T1000 (cell line): ENCODE measurements at places on chromosomes 6 and 20.
A peak's percentile ranks its signal among the peaks of the same experiment; 100 is the strongest.

- DNase-seq, result no peak
These were observed 151.7 kb downstream of the SOD2 start for GRCh38 chr6:159541296-159541695.

DNA sequence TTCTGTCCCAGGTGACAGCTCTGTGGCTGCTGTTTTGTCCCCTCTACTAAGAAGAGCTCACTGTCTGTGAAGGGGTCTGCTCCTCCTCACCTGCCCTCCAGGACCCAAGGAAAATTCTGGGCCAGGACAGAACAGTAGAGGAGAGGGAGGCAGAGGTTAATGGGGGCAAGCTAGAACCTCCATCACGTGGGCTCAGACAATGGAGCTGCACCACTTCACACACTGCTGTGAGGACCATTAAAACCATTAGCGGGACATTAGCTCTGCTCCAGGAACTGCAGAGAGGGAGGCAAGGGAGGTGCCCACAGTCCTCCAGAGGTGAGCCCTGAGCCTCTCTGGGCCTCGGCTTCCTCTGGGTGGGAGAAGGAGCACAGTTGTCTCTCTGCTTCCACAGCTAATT is 78.4 kb downstream of the NOL4L start:
- DNase-seq, result no peak

DNA sequence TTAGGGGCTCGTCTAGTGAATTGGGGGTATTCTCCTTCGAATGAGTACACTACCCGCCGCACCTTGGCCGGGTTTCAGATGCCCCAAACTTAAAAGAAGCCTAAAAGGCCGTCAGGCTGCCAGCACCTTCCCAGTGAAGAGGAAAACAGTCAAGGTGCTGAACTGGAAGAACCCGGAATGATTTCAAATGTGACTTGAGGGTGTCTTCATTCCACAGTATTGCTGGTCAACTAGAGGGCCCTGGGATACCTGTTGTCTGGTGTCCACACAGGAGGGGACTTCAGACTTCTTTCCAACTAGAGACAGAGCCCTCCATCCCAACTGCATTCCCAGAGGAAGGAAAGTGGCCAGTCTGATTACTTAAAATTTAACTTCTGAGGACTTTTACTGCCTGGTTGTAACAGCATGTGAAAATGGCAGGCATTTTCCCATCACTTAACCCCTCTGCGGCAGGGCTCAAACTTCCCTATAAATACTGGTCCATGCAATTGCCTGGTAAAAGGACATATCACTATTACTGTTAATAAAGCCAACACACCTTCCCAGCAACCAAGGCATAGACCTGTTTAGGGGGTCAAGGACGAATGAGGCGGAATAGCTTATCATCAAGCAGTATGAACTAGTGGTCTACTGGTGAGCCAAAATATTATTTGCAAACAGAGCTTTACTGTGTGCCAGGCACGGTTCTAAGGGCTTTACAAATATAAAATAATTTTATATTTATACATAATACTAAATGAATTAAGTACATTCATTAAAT is 651 bp upstream of the SAMHD1 start:
- no peak for DNase-seq

GRCh38 chr6:56420296-56420695 is 172.9 kb upstream of the COL21A1 start:
- DNase-seq, result no peak

DNA sequence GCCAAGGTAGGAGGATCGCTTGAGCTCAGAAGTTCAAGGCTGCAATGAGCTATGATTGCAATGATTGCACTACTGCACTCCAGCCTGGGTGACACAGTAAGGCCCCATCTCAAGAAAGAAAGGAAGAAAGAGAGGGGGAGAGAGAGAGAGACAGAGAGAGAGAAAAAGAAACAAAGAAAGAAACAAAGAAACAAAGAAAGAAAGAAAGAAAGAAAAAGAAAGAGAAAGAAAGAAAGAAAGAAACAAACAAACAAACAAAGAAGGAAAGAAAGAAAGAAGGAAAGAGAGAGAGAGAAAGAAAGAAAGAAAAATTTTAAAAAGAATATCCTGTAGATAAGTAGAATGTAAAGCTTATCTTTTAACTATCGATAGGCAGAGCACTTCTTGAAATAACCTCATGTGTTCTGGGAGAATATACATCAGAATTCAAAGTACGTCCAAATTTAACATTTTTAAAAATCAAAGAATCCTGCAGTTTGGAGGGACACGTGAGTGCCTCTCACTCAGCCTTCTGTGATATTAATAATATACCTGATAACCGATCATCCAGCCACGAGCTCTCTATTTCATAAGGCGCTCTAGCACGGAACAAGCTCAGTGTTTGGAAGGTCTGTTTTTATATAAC is 25.2 kb downstream of the MYLK4 start:
- DNase-seq, result no peak

- DNase-seq, result no peak
These were observed 48.8 kb downstream of the PRL start for GRCh38 chr6:22247916-22248482.

DNA sequence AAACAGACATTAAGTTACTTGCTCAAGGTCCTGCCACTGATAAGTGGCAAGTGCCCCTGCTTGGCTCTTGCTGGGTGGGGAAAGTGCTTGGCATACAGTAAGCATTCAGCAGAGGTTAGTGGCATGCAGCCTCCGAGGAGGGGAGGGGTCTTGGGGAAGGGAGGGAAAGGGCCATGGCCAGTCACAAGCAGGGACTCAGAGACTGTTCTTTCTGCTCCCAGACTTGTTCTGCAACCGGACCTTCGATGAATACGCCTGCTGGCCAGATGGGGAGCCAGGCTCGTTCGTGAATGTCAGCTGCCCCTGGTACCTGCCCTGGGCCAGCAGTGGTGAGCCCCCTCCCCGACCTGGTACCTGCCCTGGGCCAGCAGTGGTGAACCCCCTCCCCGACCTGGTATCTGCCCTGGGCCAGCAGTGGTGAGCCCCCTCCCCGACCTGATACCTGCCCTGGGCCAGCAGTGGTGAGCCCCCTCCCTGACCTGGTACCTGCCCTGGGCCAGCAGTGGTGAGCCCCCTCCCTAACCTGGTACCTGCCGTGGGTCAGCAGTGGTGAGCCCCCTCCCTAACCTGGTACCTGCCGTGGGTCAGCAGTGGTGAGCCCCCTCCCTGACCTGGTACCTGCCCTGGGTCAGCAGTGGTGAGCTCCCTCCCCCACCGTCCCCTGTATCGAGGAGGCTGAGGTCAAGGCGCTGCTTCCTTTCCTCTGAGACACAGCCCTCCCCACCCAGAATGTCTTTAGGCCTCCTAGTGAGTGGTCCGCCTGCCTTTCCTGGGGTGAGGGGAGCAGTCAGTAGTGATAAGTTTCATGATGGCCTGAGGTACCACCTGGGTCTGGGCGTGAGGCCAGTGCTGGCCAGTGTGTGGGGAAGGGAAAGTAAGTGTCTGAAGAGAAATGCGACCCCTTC is 8.9 kb downstream of the GLP1R start:
- DNase-seq, result no peak

- no peak for DNase-seq
These were observed 36.3 kb downstream of the PLEKHG1 start for GRCh38 chr6:150635906-150636514.

DNA sequence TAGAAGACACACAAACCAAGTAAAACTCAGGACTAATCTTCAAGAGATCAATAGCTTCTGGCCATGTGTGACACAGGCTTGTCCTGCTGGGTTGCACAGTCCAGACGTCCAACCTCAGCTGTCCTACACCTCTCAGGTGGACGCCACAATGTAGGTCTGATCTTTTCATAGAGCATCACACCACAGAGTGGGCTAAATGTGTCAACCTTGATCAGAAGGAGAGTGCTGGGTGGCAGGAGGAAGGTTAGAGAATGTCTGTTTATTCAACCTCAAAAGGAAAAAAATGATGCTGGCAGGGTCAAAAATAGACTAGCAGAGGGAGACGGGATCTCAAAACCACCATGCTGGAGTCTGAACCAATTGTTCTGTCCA is 41.7 kb downstream of the GFOD1 start:
- no peak for DNase-seq

GRCh38 chr6:56992703-56993102 is 37.8 kb downstream of the BEND6 start:
- DNase-seq, result no peak

GRCh38 chr20:20369250-20370093 is 1.6 kb downstream of the INSM1 start:
- no peak for DNase-seq

GRCh38 chr20:33165416-33166055 is 2.4 kb upstream of the BPIFA2 start:
- no peak for DNase-seq

DNA sequence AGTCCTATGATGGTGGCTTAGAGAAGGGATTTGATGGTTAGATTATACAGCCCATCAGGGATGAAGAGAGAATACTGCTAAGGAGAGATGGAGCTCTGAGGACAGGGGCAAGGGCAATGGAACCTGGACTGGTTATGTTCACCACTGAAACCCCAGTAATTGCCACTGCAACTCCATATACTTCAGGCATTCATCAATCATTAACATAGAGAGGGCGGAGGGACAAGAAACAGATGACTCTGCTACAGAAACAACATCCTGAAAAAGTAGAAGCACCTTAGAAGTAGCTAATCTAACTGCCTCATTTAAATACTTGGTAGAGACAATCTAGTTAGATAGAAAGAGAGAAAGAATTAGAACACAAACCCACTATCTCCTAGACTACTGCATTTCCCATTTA is 89.8 kb downstream of the MDN1 start:
- no peak for DNase-seq

- no peak for DNase-seq
These were observed 62.1 kb downstream of the SLC24A3 start for GRCh38 chr20:19274412-19275015.

DNA sequence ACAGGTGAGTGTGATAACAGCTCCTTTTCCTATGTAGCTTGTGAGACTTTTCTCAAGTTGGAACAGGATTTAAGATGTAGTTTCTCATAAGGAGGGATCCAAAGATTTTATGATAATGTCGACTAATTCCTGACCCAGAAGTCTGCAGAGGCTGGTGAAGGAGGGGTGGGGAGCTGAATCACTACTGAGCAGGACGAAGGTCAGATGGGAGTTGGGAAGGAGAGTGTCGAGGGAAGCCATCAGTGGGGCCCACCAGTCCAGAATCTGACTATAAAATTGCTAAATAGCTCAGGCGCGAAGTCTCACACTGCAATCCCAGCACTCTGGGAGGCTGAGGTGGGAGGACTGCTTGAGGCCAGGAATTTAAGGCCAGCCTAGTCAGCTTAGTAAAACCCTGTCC is 32.3 kb upstream of the CDYL start:
- no peak for DNase-seq

DNA sequence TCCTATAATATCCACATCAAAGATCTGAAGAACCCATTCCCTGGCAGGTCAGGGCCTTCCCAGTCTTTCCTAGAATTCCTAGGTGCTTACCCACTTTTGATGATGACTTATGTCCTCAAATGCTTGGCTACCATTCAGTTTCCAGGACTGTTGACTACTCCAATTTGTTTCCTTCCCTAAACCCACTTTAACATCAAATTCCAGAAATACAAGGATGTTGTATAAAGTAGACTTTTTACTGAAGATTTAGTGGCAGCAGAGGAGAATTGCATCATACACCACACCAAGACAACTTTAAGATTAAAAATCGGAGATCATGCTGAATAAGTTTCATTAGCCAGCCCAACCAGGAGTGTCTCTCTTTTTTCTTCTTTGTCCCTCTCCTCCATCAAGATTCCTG is 203.3 kb upstream of the LAMP5 start:
- no peak for DNase-seq

DNA sequence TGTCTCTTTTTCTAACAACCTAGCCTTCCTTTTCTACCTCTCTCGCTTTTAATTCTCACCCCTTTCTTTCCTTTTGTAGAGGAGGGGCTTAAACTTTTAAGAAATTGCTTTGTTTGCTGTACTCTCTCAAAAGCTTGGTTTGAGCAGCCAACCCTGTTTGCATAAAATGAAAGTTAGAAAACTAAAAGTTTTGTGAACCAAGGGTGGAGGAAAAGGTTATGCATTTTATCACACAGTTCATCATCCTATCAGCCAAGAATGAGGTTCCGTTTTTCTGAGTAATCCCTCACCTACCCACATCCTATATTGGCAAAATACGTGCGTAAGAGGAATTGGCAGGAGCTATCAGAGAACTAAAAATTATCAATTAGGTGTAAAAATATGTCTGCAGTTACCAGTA is 42.8 kb upstream of the LOC128125822 start:
- DNase-seq, result no peak

DNA sequence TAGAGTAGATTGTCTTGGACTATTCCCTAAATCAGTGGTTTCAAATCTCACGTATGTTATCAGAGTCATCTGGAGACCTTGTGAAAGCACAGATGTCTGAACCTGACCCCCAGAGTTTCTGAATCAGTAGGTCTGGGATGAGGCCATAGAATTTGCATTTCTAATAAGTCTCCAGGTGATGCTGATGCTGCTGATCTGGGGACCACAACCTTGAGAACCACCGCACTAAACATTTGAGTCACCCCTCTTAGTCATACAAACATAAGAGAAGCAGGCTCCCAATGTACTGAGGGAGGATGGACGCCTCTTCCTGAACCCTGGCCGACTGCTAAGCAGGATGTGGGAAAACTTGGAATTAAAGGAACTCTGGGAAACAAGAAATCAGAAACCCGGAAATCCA is 187.8 kb upstream of the PRDM1 start:
- DNase-seq, result peak; percentile 11

DNA sequence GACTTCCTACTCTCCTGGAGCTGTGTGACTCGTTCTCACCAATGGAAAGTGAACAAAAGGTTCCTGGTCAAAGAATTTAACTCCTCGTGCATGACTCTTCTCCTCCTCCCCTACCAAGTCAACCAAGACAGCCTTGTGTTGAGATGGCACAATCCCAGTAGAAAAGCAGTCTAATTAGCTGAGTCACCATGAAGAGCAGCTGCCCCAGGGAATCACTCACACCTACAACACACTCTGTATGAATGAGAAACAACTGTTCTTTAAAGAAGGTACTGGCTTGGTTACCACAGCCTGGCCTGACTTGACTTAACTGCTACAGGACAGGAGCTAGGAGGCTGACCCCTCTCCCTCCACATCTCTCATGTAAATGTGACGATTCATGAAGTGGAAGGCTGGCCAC is 2.9 kb upstream of the HLA-DOB start:
- DNase-seq, result no peak
